EL (cell line): ENCODE measurements at places on chromosomes 6 and 20.

GRCh38 chr20:44247131-44247571 is at the start of gene GDAP1L1:
TSS of gene GDAP1L1 (plus strand) at chr20:44247308. CDS start at chr20:44247335, 27 bp downstream.
- DNase-seq = no peak

- no peak for DNase-seq
Observed at GRCh38 chr6:150324044-150324443, 44.8 kb upstream of the IYD start.

GRCh38 chr6:32113386-32114352 is 4.5 kb upstream of the TNXB start:
- DNase-seq = peak; percentile 99

GRCh38 chr20:59145924-59146779 is 17.5 kb upstream of the ZNF831 start:
- no peak for DNase-seq

GRCh38 chr20:18543932-18544331 is 23.3 kb upstream of the SMIM26 start:
- DNase-seq = no peak

GRCh38 chr6:28200020-28200419 is 25.1 kb upstream of the ZSCAN9 start:
- DNase-seq = no peak
